ENCODE measurements at places on chromosomes 4 and X.

DNA sequence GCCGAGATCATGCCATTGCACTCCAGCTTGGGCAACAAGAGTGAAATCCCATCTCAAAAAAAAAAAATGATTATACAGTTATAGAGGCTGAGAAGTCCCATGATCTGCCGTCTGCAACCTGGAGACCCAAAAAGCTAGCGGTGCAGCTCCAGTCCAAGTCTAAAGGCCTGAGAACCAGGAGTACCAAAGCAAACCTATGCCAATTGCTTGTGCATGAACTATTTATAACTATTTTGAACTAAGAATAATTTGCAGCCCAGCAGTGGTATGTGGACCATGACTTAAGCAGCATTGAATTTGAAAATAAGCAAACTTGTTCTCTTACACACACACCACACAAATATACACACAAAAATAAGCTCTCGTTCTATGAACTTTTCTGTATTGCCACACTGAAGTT is 51.8 kb downstream of the TASL start:
- no peak for DNase-seq

DNA sequence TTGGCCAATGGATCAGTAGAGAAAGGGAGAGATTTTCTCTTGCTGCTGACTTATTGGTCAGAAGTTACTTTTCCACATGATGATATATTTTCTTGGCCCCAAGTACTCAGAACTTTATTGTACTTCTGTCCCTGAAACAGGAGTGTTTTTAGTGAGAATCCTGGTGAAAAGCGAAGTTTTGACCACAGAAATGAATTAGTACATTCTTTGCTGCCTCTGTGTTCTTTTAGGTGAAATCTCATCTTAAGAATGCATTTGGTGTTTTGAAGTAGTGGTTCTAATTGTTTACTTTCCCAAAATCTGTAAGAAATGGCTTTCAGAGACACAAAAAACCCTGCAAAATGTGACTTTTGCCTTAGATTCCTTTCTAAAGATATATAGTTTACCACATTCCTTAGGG is 240.4 kb downstream of the FRMPD4 start:
- no peak for DNase-seq

- DNase-seq, result no peak
Measured at GRCh38 chr4:93467484-93468155, 360.9 kb upstream of the ATOH1 start.

GRCh38 chrX:17580539-17581152 is 156.6 kb upstream of the SCML1 start:
- no peak for DNase-seq

GRCh38 chrX:136538811-136539210 is 6.8 kb downstream of the VGLL1 start:
- DNase-seq, result no peak

GRCh38 chr4:122577808-122578781 is 42.8 kb downstream of the IL21 start:
- peak; percentile 77 for DNase-seq

- DNase-seq, result no peak
Measured at GRCh38 chr4:148530114-148530513, 87.9 kb upstream of the NR3C2 start.

GRCh38 chr4:155984106-155984797 is 30.6 kb upstream of the CTSO start:
- DNase-seq, result no peak

DNA sequence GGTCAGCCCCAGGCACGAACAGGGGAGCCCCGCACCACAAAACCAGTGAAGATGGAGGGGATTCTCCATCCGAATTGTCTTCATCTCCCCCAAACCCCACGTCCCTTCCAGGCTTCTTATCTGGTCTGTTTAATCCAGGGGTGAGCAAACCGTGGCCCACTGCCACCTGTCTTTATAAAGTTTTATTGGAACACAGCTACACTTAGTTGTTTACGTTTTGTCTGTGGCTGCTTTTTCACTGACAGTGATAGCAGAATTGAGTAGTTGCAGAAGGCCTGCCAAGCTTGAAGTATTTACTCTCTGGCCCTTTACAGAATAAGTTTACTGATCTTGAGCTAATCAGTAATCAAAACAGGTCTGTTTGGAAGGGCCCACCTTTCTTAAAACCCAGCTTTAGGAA is 324.0 kb downstream of the ARHGAP10 start:
- no peak for DNase-seq

- DNase-seq, result no peak
Measured at GRCh38 chrX:117985241-117985640, 131.4 kb downstream of the KLHL13 start.

GRCh38 chr4:138789796-138790195 is 225.8 kb upstream of the NOCT start:
- no peak for DNase-seq

- DNase-seq, result no peak
Measured at GRCh38 chrX:29662101-29662500, 553.3 kb upstream of the MAGEB2 start.

DNA sequence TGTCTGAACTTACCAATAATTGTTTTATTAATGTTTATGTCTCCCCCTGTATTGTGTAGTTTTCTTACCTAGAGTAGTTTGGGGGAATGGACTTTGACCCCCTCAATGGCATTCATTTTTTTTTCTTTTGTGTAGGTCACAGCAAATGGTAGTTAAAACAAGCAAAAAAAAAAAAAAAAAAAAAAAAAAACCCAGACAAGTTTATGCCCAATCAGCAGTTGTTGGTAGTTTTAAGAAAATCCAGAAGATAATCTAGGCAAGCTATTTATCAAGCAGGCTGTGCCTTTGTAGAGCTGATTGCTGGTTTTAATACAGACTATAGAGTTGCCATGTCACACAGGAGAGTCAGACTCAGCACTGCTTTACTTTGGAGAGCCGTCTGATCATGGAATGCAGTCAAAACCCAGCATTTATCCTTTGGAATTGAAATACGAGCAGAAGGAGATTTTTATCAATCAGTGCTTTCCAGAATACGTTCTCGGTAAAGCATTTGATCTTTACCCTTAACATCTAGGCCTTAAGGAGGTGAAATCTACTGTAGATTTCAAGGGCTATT is 16.6 kb downstream of the DCUN1D4 start:
- DNase-seq, result no peak

GRCh38 chr4:2746891-2747695 is 9.0 kb downstream of the TNIP2 start:
- DNase-seq, result no peak

DNA sequence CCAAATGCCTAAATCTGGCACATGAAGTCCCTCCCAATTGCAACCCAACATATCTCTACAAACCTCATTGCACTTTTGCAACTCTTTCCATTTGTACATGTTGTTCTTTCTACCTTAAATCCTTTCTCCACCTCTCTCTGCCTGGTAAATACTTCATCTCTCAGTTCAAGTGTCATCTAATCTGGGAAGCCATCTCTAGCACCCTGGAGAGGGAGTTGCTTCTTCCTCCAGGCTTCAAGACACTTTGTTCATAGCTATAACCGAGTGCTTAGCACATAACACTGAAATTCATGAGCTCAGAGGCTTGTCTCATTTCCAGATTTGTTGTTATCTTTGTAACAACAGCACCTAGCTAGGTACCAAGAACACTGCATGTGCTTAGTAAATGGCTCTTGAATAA is 114.8 kb upstream of the NAP1L5 start:
- no peak for DNase-seq

DNA sequence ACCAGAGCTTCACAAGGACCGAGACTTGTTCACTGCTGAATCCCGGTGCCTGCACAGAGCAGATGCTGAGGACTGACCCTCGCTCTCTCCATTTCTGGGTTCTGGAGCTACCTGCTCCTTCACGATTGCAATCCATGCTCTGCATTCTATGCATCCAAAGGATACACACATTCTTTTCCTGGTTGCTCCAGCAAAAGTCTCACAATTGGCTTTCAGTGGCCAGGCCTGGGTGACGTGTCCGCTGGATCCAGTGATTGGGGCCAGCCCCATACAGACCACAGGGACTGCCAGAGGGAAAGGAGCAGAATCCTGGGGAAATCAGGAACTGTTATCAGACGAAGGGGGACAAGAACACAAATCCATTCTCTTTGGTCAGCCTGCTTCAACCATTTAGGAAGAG is 14.9 kb upstream of the CDKN2AIP start:
- DNase-seq, result no peak

GRCh38 chr4:74408639-74409038 is 36.3 kb upstream of the AREG start:
- no peak for DNase-seq

- no peak for DNase-seq
Measured at GRCh38 chr4:152085657-152086056, 324.9 kb upstream of the GATB start.

- DNase-seq, result no peak
Measured at GRCh38 chr4:73740353-73740778, at the start of gene CXCL8. Gene CXCL8 (plus strand): TSS chr4:73740569. CDS start chr4:73740659, 90 bp downstream.

- DNase-seq, result no peak
Measured at GRCh38 chrX:136259543-136259942, 8.3 kb upstream of the MAP7D3 start.

DNA sequence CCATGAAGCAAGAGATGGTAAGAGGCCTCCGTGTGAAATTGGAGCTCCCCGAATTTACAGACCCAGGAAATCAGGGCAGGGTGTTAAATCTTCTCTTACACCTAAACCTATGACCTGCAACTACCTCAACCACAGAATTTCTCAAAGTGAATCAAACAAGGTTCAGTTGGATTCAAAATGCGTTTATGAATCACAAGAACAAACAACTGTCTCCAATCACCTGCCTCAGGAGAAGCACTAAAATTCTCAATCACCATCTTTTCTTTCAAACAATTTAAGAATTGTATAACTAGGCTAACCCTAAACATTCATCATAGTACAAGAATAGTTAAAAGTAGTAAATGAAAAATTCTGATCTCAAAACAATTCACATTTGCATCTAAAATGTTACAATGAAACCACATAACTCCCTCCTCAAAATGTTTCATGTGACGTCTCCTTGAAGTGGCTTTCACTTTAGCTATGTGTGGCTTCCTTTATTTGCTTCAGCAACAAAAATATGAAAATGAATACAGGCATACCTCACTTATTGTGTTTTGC is 19.2 kb downstream of the PPP3CA start:
- DNase-seq, result no peak

DNA sequence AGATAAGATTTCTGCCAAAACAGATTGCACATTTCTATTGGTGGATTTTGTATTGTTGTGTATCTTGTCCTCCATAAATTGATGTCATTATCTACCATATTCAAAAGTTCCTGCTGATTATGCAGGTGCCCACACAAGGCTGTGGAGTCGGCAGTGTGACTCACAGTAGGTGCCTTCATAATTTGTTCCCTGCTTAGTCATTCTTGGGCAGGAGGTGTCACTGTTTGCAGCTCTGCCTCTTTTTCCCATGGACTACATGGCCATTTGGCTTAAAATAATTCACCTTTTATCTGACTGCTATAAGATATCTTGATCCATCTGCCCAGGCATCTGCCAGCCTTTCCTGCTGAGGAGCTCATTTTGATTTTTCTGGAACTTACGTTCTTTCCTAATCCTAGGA is 33.6 kb upstream of the ENPEP start:
- DNase-seq, result no peak

GRCh38 chr4:80452768-80453167 is 117.2 kb downstream of the CFAP299 start:
- no peak for DNase-seq

Data from HAP-1 (cell line).